Immature natural killer cell (primary cell): ENCODE measurements at places on chromosomes 2 and 18.

DNA sequence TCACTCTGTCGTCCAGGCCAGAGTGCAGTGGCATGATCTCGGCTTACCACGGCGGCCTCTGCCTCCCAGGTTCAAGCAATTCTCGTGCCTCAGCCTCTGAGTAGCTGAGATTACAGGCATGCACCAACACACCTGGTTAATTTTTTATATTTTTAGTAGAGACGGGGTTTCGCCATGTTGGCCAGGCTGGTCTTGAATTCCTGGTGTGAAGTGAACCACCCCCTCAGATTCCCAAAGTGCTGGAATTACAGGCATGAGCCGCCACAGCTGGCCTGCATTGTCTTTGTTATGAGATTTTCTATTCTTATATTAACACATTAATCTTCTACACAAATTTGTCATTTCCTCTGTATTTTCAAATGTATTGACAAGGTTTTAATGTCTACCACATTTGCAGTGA is 75.2 kb downstream of the SEPTIN10 start:
- no peak for DNase-seq

DNA sequence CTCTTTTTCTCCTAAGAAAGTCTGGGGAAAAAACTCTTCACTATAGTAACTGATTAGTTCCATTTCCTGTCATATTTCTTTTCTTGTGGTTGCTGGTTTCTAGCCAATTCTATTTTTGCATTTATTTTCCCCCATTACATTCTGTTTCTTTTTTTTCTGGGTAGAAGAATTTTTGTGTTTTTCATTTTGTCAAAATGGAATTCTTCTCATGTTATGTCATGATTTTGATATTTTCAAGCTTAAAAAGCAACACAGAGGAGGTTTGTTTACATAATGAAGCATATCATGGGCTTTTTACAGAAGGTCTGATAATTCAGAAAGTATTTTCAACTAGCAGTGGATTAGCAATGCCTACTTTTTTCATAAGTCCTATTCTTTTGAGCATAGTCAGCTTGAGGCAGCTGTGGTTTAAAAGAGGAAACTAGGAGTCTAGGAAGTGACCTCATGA is 102.0 kb downstream of the MAP2 start:
- no peak for DNase-seq

GRCh38 chr2:129884221-129884786 is 95.2 kb upstream of the RAB6C start:
- no peak for DNase-seq

- DNase-seq, result no peak
Observed at GRCh38 chr18:73461780-73462059, 593.9 kb upstream of the NETO1 start.

GRCh38 chr2:165827016-165827920 is 33.2 kb upstream of the GALNT3 start:
- no peak for DNase-seq

GRCh38 chr2:224178056-224178455 is 139.0 kb upstream of the SERPINE2 start:
- no peak for DNase-seq

- no peak for DNase-seq
Observed at GRCh38 chr2:119263025-119263424, 39.4 kb downstream of the STEAP3 start.

- no peak for DNase-seq
Observed at GRCh38 chr18:5150894-5151293, 46.2 kb downstream of the AKAIN1 start.

GRCh38 chr2:121263996-121264715 is 20.8 kb downstream of the TFCP2L1 start:
- no peak for DNase-seq

- no peak for DNase-seq
Observed at GRCh38 chr18:13389491-13390131, 171.1 kb downstream of the LDLRAD4 start.

- DNase-seq, result no peak
Observed at GRCh38 chr2:939936-940601, 10.6 kb upstream of the SNTG2 start.

GRCh38 chr18:58484989-58485981 is 143.6 kb downstream of the ALPK2 start:
- no peak for DNase-seq

- no peak for DNase-seq
Observed at GRCh38 chr2:209441541-209441940, 17.7 kb downstream of the MAP2 start.

- no peak for DNase-seq
Observed at GRCh38 chr2:44722026-44722625, 219.4 kb upstream of the SIX3 start.

- DNase-seq, result no peak
Observed at GRCh38 chr18:58225101-58225500, 181.1 kb downstream of the NEDD4L start.

GRCh38 chr2:121810959-121811853 is 55.8 kb downstream of the TSN start:
- no peak for DNase-seq

- DNase-seq, result peak; percentile 22
Observed at GRCh38 chr18:3067722-3068121, 54.8 kb upstream of the LPIN2 start.

DNA sequence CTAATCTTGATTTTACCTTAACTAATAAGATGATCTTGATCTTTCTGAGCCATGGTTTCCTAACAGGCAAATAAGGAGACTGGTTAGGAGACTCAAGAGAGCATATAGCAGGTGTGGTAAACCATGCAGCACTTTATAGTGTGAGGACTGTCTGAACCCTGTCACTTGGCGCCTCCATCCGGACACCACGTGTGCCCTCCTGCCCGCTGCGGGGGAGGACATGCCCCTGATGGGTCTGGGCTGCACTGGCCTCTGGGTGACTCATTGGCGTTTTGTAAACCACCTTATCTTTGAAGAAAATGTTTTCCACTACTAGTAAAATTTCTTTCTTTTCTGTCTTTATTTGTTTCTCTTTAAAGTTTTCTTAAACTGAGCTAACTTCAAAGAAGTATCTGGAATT is 131.1 kb downstream of the FMNL2 start:
- no peak for DNase-seq

DNA sequence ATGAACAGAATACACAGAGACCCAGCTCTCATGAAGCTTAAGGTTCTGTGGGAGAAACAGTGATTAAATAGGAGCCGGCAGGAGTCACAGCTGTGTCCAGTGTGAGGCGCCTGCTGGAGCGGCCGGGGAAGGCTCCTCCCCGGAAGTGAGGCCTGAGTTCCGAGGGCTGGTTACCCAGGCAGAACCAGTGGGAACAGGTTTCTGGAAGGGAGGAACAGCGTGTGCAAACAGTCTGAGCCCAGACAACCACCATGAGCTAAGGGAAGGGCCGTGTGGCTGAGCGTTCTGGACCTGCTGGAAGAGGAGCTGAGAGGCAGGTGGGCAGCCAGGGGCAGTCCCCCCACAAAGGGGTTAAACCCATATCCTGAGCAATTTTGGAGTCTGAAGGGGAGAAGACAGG is 26.0 kb upstream of the NPAS2 start:
- no peak for DNase-seq

- DNase-seq, result no peak
Observed at GRCh38 chr2:45275806-45276205, 266.6 kb upstream of the SIX2 start.

- no peak for DNase-seq
Observed at GRCh38 chr2:170465241-170465640, 249.9 kb upstream of the SP5 start.

GRCh38 chr18:28808373-28808772 is 631.4 kb upstream of the CDH2 start:
- no peak for DNase-seq

- no peak for DNase-seq
Observed at GRCh38 chr2:86028766-86029381, 76.8 kb downstream of the POLR1A start.

GRCh38 chr18:62073461-62074281 is 113.2 kb downstream of the PIGN start:
- no peak for DNase-seq

- DNase-seq, result no peak
Observed at GRCh38 chr18:23878336-23878900, 136.1 kb upstream of the TTC39C start.

DNA sequence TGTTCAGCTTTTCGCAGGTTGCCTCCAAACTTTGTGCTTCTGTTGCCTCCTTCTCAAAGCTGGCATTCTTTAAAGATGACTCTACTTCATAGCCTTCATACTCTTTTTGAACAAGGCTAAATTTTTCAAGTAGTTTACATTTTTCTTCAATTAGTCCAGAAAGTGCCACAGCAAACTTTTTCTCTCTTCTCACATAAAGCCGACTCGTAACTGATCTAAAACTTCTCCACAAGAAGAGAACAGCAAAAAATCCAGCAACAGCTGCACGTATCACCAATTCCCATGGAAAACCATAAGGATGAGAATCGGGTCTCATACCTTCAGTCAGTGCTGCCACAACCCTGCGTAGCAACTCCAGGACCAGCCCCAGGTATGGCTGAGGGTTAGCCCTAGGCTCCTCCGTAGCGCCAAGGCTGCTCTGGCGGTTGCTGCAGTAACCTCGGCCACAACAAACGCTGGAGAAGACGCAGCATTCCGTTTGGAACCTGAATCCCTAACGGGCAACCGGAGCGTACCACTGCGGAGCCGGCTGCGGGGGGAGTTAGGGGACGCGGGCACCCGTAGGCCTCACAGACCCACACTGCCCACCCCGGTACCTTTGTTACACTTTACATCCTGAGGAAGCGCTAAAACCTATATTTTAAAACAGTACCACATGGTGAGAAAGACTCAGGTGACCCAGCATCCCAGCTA is at the start of gene CTAGE1:
TSS of gene CTAGE1 (minus strand) at position 420 of the 693 bp plus-strand sequence. CDS start at position 316, 104 bp downstream.
- DNase-seq, result no peak
